ENCODE measurements at places on chromosomes 13 and 19.

GRCh38 chr13:109610517-109610916 lies 175.9 kb downstream of the IRS2 start:
- peak; percentile 21 for DNase-seq

DNA sequence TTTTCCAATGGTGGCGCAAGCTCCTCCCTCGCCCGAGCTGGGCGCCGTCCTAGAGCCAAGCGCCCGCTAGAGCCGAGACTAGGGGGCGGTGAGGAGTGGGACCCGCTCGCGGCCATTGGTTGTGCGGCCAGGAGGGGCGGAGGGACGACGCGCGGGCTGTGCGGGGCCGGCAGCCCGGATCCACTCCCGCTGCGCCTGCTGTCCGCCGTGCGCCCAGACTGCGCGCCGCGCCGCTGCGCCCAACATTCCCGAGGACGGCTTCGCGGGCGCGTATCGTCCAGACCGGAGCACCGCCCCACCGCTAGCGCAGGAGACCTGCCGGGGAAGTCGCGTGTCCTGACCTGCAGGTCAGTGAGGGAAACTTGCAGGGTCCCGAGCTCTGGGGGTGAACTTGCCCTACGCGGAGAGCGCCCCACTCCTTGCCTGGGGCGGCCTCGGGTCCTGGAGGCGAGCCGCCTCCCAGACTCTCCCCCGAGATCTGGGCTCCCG lies at the start of gene SERTM1:
TSS of gene SERTM1 (plus strand) at position 183 of the 489 bp plus-strand sequence. CDS start 21,059 bp downstream, outside the sequence.
- DNase-seq: no peak

DNA sequence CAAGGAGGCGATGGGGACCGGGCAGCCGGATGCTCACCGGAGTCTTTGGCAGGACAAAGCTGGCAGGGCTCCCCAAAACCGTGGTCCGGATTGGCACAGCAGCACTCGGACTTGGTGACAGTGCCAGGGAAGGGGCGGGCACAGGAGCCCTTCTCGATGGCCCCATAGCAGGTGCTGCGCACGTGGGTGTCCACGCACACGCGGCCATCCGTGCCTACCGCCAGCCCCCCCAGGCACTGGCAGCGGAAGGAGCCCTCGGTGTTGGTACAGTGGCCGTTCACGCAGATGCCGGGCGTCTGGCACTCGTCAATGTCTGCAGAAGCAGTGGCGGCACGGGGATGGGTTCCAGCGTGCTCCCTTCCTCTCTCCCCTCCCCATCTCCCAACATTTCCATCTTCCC lies 17.9 kb downstream of the FBN3 start:
- DNase-seq: no peak

- no peak for DNase-seq
These were observed 35.8 kb upstream of the MEDAG start for GRCh38 chr13:30870049-30870884.

- no peak for DNase-seq
These were observed 765.9 kb upstream of the SLITRK1 start for GRCh38 chr13:84648069-84648640.

- DNase-seq: peak; percentile 35
These were observed 6.6 kb downstream of the ZBTB7A start for GRCh38 chr19:4059891-4060620.

GRCh38 chr13:96982672-96983071 lies 11.6 kb downstream of the OXGR1 start:
- DNase-seq: no peak

DNA sequence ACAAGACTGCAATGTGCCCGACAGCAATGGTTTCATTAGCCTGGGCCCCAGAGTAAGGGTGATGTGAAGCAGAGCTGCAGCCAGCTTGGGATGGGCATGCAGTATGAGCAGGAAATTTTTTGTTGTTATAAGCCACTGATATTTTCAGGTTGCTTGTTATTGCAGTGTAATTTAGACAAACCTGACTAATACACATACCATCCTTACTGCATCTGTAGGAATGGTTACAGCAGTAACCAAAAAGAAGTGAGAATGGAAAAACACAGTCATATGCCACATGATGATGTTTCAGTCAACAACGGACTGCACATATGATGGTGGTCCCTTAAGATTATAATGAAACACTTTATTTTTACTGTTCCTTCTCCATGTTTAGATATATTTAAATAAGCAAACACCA lies 8.6 kb upstream of the POMP start:
- no peak for DNase-seq

DNA sequence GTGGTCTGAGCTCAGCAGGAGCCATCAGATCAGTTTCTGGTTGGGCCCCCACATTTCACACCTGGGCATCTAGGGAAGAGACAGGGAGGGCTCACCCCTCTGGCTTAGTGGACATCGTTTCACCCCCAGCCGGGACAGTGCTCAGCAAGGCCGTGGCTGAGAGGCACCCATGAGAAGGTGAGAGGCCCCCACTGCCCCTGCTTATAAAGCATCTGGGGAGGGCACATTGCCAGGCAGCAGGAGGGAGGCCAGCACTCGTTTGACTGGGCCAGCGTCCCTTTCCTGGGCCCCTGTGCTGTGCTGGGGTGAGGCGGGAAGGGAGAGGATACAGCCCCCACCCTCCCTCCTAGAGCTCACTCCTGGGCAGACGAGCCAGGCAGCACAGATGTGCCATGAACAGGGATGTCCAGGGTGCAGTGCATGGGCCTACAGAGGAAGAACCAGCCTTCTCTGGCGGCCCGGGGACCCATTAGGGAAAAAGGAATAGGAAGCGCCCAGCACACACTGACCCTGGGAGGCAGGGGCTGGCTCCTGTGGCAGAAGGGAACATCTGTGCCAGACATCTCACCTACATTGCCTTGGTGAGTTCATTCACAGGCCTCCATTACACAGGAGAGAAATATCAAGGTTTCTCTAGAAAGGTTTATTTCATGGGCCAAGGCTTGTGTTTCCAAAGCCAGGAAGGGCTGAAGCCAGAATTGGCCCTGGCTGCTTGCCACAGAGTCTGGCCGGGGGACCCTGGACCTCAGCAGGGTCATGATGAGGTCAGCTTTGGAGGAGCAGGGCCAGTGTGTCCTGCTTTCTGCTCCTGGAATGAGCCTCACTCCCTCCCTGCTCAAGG lies 7.7 kb downstream of the AP1M1 start:
- DNase-seq: no peak

DNA sequence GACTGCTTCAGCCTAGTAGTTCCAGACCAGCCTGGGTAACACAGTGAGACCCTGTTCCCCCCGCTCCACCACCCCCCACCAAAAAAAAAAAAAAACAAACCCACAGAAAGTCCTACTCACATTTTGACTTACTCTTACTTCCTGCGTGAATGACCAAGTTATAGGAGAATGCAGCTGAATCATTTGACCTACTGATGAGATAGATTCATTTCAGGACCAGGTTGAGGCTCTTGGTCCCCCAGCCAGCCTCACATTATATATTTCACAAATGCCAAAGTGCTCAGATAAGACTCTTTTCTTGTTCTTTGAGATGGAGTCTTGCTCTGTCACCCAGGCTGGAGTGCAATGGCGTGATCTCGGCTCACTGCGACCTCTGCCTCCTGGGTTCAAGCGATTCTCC lies 70.2 kb downstream of the KLF5 start:
- no peak for DNase-seq

DNA sequence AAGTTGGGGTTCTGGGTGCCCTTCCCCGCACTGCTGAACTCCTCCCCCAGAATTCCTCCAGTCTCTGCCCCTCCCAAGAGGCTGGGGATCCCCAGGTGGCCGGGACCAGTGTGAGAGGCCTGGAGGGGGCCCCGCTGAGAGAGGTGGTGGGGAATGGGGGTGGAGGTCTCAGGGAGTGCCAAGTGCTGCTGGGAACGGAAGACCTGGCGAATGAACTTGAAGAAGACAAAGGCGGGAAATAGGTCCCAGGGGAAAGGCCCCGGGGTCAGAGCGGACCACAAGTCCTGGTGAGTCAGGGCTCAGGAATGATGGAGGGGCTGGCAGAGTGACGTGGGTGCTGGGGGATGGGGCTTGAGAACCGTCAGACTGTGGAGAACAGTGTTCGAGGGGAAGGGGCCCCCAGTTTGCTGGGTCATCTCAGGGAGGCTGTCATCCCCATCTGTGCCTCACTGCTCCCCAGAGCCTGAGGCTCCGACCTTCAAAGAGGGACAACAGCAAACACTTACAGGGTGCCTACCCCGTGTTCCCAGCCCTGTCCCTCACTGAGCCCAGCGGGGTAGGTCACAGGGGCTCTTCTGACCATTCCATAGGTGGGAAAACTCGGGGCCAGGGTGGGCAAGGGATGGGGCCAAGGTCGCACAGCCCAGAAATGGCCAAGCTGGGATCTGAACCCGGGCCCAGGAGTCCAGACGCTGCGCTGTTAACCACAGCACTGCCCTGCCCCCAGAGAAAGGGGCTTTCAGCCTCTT lies 16.0 kb upstream of the SEMA6B start:
- no peak for DNase-seq

- no peak for DNase-seq
These were observed 27.1 kb upstream of the CCNA1 start for GRCh38 chr13:36405151-36405550.

- no peak for DNase-seq
These were observed 25.0 kb upstream of the SPART start for GRCh38 chr13:36371185-36371584.

GRCh38 chr13:105410602-105411001 lies 1124.9 kb downstream of the EFNB2 start:
- no peak for DNase-seq

DNA sequence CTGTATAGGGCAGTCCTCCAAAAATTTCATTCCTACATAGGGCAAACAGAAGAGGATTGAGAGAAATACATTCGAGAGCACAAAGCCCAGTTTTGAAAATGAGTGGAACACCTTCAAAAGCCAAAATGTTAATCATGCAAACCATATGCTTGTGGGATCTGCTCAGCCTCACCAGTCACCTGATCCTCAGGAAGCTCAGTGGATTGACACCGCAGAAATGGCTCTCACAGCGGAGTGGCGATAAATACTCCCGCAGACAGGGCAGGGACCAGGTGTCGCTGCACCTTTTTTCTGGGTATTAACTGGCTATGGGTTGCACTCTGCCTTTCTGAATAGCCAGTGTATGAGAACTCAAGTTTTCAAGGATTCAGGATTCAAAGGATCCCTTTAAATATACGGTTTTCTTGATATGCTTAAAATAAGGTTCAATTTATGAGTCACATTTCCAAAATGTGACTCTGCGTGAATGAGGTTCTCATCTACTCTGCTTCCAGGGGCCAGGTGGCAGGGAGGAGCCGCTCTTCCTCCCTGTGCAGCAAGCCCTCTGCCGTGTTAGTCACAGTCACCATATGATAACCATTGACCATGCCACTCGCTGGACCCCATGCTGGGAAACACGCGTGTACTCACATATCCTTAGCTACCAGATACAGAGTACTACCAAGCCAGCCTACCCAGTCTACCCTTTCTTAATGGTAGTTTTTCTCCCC lies 18.3 kb upstream of the DHRS12 start:
- DNase-seq: no peak

GRCh38 chr13:94248454-94249228 lies 230.8 kb downstream of the DCT start:
- no peak for DNase-seq

DNA sequence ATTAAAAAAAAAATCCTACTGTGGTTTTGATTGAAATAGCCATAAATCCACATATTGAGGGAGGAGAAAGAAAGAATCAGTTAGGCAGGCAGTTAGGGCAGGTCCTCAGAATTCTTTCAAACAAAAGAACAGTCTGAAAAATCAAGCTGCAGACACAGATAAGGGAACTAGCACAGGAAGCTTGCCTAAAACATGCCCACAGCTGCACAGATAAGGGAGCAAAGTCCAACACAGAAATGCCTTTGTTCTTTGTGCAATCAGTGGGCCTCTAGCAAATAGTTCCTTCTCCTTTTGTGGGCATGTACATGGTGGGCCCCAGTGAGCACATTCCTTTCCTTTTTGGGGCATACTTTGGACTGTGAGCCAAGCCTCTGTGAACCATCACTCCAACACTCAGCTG lies 42.7 kb downstream of the UTP14C start:
- no peak for DNase-seq

DNA sequence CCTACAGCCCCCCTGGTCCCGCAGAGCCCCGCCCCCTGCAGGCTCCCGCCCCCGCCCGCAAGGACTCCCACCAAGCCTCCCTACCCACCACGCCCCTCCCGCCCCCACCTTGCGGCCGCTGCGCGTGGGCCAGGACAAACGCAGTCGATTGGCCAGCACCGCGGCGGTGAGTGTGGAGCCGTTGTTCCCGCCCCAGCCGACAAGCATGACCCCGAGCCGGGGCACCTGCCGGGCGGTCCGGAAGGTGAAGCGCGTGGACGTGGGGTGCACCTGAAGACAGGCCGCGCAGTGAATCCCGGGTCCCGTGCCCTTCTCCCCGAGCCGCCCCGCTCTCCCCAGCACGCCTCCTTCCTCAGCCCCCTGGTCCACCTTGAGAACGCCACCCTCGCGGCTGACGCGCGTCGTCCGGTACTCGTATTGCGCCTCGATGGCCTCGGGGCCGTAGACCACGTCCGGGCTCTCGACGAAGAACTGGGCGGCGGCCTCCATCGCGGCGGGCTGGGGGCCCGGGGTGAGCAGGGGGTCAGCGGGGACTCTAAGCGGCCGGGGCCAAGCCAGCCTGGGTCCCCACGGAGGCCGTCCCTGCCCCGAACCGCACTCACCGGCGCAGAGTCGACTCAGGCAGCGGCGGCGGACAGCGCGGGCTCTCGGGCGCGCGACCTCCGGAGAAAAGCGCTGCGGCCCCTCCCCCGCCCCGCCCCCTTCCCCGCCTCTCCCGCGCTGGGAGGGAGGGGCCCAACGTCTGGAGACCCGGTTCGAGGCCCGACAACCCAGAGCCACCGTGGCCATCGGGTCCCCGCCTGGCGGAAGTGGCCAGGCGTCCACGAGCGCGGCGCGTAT lies at the start of gene ISYNA1:
TSS of gene ISYNA1 (minus strand) at position 643 of the 840 bp plus-strand sequence. CDS start at position 489, 154 bp downstream.
- DNase-seq: peak; percentile 57

DNA sequence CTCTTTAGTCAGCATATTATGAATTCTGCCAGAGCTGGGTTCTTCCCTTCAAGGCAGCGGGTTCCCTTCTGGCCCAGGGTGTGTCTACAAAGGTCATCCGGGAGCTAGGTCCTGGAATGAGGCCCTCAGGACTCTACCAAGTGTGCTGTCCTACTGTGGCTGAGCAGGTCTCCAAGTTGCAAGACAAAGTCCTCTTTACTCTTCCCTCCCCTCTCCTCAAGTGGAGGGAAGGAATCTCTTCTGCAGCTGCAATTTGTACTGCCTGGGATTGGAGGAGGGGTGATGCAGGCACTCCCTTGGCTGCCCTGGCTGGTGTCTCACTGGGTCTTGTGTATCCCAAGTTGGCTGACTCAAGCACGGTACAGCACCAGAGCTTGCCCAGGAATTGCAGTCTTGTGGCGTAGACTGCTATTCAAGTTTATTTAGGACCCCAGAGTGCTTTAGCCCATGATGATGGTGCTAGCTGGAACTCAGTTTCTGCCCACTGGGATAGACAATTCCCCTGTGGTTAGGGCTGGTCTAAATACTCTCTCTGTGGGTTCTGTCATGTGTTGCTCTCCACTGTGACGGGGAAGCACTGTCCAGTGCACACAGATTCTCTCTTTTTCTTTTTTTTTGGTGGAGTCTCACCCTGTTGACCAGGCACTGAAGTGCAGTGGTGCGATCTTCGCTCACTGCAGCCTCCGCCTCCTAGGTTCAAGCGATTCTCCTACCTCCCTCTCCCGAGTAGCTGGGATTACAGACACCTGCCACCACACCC lies 28.5 kb downstream of the RFC3 start:
- no peak for DNase-seq

- no peak for DNase-seq
These were observed 577.2 kb downstream of the SLITRK5 start for GRCh38 chr13:88248393-88248792.
